ENCODE measurements at places on chromosomes 6 and 20.

GRCh38 chr6:168385858-168386735 lies 54.9 kb upstream of the SMOC2 start:
- no peak for DNase-seq

GRCh38 chr6:106103728-106104109 lies 17.6 kb downstream of the PRDM1 start:
- DNase-seq, result peak; percentile 76

DNA sequence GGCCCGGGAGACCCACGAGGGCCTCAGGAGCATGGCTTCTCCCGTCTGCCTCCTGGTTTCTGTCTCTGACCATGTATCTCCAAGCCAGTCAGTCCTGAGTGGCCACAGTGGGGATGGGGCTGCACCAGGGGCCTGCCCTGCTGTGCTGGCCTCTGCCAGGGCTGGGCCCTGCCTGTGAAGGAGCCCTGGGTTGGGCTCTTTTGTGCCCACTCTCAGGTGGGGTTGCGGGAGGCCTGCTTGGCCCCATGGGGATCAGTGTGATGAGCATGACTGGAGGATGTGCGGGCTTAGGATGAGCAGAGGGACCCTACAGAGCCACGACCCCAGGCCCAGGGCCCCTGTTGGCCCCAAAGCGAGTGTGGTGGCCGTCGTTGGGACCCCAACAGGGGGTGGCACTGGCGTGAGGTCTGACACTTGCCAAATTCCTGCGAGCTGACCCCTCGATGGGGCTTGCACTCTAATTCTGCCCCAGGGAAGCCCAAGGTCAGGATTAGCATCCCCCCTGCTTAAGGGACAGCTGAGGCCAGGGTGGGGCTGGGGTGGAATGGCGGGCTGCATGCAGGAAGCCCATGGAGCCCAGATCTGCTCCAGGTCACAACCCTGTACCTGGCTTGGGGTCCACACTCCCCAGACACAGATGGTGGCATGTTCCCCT lies 90.0 kb upstream of the BHLHE23 start:
- DNase-seq, result no peak

- no peak for DNase-seq
Measured at GRCh38 chr20:31861135-31861384, 9.3 kb downstream of the DUSP15 start.

Measured in CD8-positive, alpha-beta T cell (primary cell).